Fibroblast of lung (primary cell): ENCODE measurements at places on chromosomes 16 and 17. TPM values are rescaled to one million over a fixed set of nuclear protein-coding genes. Genes with fewer than 3 reads are reported as not detected.

Gene GNG13
- not detected in 2 replicates for total RNA-seq

Gene C1QTNF8
- total RNA-seq: not detected in 2 replicates

Gene EME1
- total RNA-seq: 0.51 and 2.3 TPM in 2 replicates

Gene ABCC3
- total RNA-seq: 20.0 and 34.8 TPM in 2 replicates

Gene RASL10B
- total RNA-seq: 1.5 and 4.1 TPM in 2 replicates

DNA sequence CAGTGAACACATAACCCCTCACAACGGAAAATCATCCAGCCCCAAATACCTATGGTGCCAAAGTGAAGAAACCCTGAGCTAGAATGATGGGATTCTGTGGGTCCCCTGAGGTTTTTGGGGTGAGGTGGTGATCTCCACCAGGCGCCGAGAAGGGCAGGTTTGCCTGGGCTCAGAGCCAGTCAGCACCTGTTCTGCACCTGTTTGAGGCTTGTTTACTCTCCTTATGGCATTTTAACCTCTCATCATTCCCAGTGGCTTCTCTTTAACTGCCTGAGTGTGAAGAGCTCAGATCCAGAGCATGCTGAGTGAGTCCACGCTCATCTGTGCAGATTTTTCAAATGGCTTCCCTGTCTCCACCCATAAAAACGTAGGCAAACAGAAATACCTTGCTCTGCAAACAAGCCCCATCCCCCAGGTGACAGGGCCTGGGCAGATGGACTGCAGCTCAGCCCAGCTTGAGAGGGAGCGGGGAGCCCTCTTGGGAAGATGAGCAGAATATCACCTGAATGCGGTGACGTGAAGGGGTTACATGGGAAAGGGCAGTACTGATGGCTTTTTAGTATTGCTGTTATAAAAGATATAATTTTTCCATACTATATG is 40.1 kb upstream of the CLEC19A start:
- no peak for DNase-seq
- no peak overlapping the region for H3K4me3 ChIP-seq
- no peak overlapping the region for H3K27ac ChIP-seq
- H3K36me3 ChIP-seq: no peaks in the 10 kb centered on the region
- no peaks in the 10 kb centered on the region for H3K27me3 ChIP-seq

GRCh38 chr17:53626286-53626685 is 196.4 kb upstream of the KIF2B start:
- no peaks in the 10 kb centered on the region for H3K36me3 ChIP-seq
- H3K27me3 ChIP-seq: no peaks in the 10 kb centered on the region
- no peak overlapping the region for H3K27ac ChIP-seq
- no peak overlapping the region for H3K4me3 ChIP-seq

GRCh38 chr16:79312502-79312901 is 288.0 kb downstream of the MAF start:
- H3K27ac ChIP-seq: no peak overlapping the region
- no peaks in the 10 kb centered on the region for H3K27me3 ChIP-seq

DNA sequence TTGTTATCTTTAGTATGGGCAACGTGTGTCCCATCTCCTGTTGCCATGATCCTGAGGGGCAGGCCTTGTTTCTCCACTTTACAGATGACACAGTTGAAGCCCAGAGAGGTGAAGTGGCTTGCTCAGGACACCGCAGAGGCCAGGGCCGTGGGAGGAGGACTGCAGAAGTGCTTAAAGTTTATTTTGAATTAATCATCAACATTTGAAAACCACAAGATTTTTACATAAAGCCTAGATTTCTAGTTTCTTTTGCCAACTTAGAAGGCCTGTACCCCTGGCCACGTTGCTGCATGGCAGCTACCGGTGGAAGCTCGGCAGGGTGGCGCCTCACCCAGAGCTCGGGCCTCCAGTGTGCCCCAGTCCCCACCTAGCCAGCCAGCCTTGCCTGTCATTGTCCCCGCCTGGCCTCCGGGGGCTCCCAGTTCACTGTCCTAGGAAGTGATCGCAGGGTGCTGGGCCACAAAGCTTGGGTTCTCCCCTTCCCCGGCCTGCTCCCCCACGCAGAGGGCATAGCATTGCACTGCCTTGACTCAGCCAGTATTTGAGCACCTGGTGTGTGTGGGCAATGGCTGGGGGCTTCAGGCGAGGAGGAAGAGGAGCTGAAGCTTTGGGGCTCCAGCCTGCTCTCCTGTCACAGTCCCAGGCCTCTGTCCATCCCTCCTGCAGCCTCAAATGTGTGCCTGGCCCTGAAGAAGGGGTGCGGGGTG is 14.8 kb upstream of the ADCY7 start:
- H3K4me1 ChIP-seq: peaks cover 5% of the 10 kb centered on the region
- no peaks in the 10 kb centered on the region for H3K36me3 ChIP-seq
- no peak overlapping the region for H3K27ac ChIP-seq
- no peaks in the 10 kb centered on the region for H3K27me3 ChIP-seq
- DNase-seq: peak; percentile 83

GRCh38 chr16:12866981-12867551 is 34.3 kb upstream of the SHISA9 start:
- H3K4me3 ChIP-seq: no peak overlapping the region
- H3K36me3 ChIP-seq: no peaks in the 10 kb centered on the region
- no peaks in the 10 kb centered on the region for H3K4me1 ChIP-seq
- no peak overlapping the region for H3K27ac ChIP-seq
- H3K27me3 ChIP-seq: no peaks in the 10 kb centered on the region

GRCh38 chr17:17414341-17414805 is 62.4 kb upstream of the MED9 start:
- no peaks in the 10 kb centered on the region for H3K27me3 ChIP-seq
- H3K36me3 ChIP-seq: no peaks in the 10 kb centered on the region
- DNase-seq: peak; percentile 75

GRCh38 chr17:62935098-62935497 is 30.9 kb upstream of the TANC2 start:
- H3K4me3 ChIP-seq: no peak overlapping the region
- H3K36me3 ChIP-seq: no peaks in the 10 kb centered on the region
- peaks cover 5% of the 10 kb centered on the region for H3K27me3 ChIP-seq
- no peaks in the 10 kb centered on the region for H3K4me1 ChIP-seq

DNA sequence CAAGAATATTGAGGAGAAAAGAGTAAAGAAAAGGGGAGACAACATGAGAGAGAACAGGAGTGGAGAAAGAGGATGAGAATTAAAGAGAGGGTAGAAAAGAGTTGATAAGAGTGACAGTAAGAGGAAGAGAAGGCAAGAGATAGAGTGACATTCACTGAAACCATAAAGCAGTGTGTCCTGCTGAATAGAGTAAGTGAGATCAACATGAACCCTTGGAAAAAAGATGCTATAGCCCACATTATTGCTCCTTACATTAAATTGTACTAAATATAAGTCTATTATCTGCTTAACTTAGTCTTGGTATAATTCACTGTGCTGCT is 489.5 kb downstream of the SHISA9 start:
- H3K4me1 ChIP-seq: no peaks in the 10 kb centered on the region
- no peak overlapping the region for H3K27ac ChIP-seq
- no peaks in the 10 kb centered on the region for H3K27me3 ChIP-seq
- H3K4me3 ChIP-seq: no peak overlapping the region
- no peaks in the 10 kb centered on the region for H3K36me3 ChIP-seq
- DNase-seq: no peak

- no peak overlapping the region for H3K4me3 ChIP-seq
- no peaks in the 10 kb centered on the region for H3K27me3 ChIP-seq
- H3K4me1 ChIP-seq: peaks cover 42% of the 10 kb centered on the region
Observed at GRCh38 chr17:41063449-41063848, 2.2 kb downstream of the KRTAP2-4 start.

DNA sequence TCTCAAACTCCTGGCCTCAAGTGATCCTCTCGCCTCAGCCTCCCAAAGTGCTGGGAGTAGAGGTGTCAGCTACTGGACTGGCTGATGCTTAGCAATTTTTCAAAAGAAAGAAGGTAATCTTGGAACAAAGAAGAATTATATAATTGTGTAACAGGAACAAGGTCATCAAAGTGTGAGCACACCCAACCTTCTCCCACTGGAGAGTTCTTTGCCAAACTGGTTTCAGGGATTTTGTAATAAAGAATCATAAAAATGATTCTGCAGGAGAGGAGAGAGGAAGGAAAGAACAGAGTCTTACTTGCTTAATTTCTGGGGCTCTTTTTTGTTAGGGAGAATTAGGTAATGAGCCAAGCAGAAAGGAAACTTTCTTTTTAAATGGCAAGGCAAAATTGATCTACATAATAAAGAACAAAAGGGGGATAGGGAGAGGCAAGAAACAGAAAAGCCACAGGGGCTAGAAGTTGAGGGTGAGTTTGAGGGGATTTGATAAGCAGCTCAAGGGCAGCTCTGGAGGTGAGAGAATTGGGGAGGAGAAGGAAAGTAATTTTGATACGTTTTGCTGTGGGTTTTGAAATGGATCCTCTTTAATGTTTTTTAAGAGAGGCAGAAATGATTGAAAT is 21.3 kb downstream of the CHD9NB start:
- no peak for DNase-seq
- no peaks in the 10 kb centered on the region for H3K36me3 ChIP-seq
- no peaks in the 10 kb centered on the region for H3K4me1 ChIP-seq
- no peaks in the 10 kb centered on the region for H3K27me3 ChIP-seq
- H3K4me3 ChIP-seq: no peak overlapping the region
- H3K27ac ChIP-seq: no peak overlapping the region

DNA sequence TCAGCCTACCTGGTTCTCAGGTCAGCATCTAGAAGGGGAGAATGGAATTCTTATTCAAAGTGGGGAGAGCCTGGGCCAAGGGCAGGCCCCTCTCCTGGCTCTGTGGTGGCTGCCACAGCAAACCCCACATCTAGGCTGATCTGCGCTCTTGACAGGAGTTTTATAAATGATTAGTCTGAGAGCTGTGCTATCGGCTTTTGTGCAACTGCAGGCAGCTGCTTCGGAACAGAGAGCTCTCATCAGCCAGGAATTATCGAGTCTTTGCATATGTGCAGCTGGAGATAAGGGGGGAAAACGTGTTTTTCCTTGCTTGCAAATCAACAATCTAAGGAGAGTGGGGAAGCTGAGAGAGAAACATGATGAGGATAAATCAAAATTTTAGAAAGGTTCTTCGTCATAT is 91.7 kb downstream of the HS3ST3A1 start:
- peak overlapping the region; percentile 1 for H3K27ac ChIP-seq
- peak; percentile 77 for DNase-seq
- no peak overlapping the region for H3K4me3 ChIP-seq
- no peaks in the 10 kb centered on the region for H3K4me1 ChIP-seq
